ENCODE measurements at places on chromosomes 2 and 18.

DNA sequence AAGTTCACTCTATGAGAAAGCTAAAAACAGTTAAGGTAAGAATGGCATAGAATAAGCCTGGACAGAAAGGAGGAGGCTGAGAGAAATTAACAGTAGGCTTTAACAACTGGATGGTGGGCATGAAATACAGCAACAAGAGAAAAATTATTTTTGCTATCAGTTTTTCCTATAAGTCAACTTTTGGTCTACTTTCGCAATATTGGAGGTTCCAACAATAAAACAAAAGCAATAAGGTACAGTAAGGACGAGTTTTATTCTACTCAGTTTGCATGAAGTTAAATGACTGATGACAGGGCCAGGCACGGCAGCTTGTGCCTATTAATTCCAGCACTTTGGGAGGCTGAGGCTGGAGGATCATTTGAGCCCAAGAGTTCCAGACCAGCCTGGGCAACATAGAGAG is 17.3 kb downstream of the RAB1A start:
- no peak for DNase-seq

GRCh38 chr2:146392186-146392585 is 1452.6 kb upstream of the ACVR2A start:
- DNase-seq = no peak

DNA sequence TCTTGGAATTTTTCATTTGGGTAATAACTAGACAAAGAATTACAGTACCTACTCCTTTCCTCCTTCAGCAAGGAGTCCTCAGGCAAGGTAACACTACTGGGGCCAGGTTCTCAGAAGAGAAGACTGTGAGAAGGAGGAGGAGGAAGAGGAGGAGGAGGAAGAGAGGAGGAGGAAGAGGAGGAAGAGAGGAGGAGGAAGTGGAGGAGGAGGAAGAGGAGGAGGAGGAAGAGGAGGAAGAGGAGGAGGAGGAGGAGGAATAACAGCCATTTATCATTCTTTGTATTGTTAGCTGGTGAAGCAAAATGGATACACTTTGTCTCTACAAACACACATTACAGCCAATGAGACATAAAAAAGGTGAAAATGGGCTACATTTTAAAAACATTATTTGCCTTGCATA is 32.9 kb upstream of the SLC25A52 start:
- no peak for DNase-seq

- no peak for DNase-seq
These were observed 89.9 kb upstream of the CDCA7 start for GRCh38 chr2:173264603-173265366.

DNA sequence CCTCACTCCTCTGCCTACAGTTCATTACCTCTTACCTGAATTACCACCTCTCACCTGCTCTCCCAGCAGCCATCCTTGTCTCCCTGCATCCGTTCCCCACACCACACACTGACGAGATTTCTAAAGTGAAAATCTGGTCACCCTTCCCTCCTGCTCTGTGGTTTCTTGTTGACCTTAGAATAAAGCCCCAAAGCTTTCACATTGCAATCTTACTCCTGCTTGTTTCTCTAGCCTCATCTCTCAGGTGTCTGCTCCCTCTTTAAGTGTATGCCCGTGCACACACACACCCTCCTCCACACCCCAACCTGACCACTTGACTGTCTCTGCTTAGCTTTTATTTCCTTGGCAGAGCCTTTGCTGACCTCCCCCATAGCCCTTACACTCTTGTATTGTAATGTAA is 122.0 kb upstream of the SKOR2 start:
- DNase-seq = no peak

GRCh38 chr2:12543978-12544558 is 172.7 kb upstream of the TRIB2 start:
- no peak for DNase-seq

DNA sequence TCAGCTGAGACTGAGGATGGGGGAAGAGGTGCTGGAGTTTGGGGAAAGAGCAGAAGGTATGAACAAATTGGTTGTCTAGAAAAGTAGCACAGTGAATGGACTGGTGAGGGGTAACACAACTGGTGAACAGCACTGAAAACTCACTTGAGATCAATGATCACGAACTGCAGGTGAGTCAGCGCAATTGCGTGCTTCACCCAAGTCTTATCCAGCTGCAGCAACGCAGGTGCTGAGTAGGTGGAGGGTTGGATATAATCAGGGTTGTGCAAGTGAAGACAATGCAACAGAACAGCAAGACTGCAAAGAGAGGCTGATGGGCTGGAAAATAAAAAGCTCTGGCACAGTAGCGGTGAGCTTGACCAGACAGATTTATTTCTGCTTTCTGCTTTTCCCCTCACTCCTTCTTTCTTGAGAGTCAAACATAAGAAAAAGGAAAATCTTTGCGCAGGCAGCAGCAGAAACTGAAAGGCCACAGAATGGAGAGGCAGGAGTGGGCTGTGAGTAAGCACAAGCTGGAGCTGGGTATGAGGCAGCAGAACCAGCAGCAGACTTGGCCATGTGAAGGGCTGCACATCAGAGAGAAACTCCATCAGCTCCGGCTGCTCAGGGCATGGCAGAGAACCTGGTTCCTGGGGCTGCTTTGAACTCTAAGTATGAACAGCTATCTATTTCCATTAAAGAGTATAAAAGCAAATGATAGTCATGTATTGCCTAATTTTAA is 99.4 kb upstream of the ARL5A start:
- DNase-seq = peak; percentile 16

DNA sequence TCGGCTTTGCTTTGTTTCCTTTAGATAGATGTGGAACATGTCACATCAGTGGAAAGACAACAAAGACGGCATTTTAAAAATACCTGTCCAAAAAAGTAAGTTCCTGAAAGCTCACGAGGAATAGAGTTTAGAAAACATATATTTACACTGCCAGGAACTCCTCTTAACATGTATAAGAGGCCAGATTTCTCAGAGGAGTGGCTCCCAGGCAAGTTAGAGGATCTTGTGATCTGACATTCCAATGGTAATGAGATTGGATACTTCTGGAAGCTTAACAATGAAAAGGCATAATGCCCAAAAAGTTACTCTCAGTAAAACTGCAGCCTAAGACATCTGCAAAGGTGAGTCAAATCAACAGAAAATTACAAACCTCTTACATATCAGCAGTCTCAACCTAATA is 77.1 kb downstream of the CYRIA start:
- no peak for DNase-seq

GRCh38 chr2:43241558-43241957 is 15.2 kb upstream of the ZFP36L2 start:
- no peak for DNase-seq

GRCh38 chr2:48540237-48540935 is 10.4 kb downstream of the STON1 start:
- DNase-seq = no peak

DNA sequence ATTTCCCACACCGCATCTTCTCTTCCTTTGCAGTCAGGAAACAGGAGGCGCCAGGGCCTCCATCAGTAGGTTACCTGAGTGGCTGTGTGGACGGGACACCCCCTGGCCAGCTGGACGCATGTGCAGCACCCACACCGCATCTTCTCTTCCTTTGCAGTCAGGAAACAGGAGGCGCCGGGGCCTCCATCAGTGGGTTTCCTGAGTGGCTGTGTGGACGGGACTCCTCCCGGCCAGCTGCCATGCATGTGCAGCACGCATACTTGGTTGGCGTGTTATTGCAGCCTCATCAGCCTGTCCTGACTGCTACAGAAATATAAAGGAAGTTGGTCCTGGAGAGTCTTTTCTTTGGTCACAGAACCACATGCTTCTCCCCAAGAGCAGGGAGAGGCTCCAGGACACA is 74.6 kb downstream of the DCDC2C start:
- DNase-seq = no peak

DNA sequence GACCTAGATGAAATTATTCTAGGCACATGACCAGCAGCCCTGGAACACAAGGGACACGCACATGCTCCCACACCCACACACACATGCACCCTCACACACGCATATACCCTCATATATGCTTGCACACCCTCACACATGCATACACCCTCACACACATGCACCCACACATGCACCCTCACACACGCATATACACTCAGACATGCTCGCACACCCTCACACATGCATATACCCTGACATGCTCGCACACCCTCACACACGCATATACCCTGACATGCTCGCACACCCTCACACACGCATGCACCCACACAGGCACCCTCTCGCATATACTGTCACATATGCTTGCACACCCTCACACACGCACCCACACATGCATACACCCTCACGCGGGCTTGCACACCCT is 61.8 kb downstream of the PARD6G start:
- no peak for DNase-seq

GRCh38 chr2:17753803-17754663 is at the start of the genes GEN1 and SMC6:
GEN1 (plus strand) TSS chr2:17754138; CDS start chr2:17759944, 5,806 bp downstream.
SMC6 (minus strand) TSS chr2:17753810; CDS start chr2:17745946, 7,864 bp downstream.
- peak; percentile 90 for DNase-seq

GRCh38 chr2:181111059-181111458 is 130.7 kb downstream of the UBE2E3 start:
- DNase-seq = no peak

GRCh38 chr2:62379566-62379965 is 126.4 kb downstream of the TMEM17 start:
- DNase-seq = no peak

- peak; percentile 3 for DNase-seq
These were observed 187.5 kb upstream of the DTNA start for GRCh38 chr18:34522603-34523002.

DNA sequence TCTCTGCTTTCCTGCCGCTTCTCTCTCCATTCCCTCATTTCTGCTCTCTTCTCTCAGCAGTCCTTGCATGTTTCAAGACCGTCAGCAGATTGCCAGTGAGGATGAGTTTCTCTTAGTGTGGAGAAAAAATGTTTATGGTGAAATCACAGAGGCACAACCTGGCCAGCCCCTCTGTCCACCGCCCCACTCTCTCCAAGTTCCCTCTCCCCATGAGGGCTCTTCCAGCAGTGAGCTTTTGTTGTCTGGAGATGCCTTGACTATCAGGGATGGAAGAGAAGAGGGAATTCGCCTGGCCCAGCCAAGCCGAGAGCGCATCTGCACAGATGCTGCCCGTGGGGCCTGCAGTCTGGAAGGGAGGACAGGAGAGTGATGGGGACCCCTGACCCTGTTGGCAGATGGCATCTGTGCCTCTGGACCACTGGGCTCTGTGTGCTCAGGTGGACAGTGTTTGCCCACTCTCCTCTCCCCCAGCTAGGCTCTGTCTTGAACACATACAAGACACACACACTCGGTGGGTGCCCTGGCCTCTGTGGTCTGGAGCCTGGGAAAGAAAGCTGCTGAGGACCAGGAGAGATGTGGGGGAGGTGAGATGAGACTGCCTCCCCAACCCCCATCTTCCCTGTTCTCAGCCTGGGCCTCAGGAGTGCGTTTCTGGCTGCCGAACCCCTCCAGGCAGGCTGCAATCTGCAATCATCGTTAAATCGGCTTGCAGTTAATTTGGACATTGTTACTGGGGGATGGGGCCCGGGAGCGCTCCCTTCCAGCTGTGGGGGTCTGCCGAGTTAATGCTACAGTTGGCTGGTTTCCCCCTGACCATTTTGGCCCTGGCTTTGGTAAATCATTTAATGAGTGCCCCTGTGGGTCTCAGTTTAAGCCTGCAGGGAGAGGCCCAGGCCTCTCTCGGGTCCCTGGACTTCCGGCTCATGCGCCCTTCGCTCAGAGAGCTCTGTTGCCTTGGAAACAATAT is 4.5 kb downstream of the ITM2C start:
- no peak for DNase-seq

- DNase-seq = no peak
These were observed 8.4 kb downstream of the ST8SIA5 start for GRCh38 chr18:46748466-46748865.

- no peak for DNase-seq
These were observed 153.5 kb downstream of the PRPF40A start for GRCh38 chr2:152563764-152564163.

DNA sequence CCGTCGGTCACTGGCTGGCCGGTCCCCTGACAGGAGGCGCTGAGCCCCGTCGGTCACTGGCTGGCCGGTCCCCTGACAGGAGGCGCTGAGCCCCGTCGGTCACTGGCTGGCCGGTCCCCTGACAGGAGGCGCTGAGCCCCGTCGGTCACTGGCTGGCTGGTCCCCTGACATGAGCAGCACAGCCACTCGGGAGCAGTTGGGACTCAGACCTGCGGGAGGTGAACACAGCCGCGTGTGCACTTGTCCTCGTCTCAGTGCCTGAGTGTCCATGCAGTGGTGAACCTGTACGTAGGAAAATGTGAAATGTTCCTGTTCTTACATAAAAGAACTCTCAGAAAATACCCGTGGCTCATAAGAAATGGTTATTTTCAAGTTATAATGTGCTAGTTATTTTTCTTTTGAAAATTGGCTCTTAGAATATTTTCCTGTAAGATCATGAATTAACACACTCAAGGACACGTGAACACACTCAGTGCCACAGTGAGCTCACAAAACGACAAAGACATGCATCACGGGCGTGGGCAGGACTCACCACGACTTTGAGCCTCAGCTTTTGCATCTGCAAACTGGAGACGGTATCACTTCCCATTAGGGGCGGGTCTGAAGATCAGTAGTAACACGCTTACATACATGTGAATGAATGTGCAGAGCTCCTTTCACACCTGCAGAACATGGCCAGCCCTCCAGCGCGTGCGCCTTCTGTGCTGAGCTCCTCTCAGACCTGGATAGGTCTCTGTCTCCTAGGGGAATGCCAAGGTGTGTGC is 21.1 kb upstream of the NFATC1 start:
- DNase-seq = no peak

GRCh38 chr2:179555691-179556283 is 291.2 kb upstream of the SESTD1 start:
- DNase-seq = no peak

DNA sequence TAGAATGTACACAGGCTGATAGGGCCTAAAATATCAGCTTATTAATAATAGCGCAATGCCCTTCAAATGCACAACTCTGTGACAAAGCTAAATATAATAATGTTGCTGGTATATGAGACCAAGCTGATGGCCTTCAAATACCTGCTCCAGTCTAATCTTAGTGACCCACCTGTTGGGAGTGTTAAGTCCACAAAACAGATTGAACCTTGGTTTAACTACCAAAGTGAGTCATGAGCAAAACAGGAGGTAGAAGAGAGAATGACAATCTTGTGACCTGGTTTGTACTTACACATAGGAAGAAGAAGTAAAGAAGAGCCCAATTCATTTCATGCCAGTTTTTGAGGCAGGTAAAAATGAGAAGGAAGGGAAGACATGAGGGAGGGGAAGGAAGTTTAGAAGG is 295.0 kb downstream of the NR4A2 start:
- DNase-seq = no peak

- DNase-seq = no peak
These were observed 144.6 kb upstream of the ASB18 start for GRCh38 chr2:236408786-236409185.

- no peak for DNase-seq
These were observed 82.8 kb downstream of the NRP2 start for GRCh38 chr2:205765151-205765550.

DNA sequence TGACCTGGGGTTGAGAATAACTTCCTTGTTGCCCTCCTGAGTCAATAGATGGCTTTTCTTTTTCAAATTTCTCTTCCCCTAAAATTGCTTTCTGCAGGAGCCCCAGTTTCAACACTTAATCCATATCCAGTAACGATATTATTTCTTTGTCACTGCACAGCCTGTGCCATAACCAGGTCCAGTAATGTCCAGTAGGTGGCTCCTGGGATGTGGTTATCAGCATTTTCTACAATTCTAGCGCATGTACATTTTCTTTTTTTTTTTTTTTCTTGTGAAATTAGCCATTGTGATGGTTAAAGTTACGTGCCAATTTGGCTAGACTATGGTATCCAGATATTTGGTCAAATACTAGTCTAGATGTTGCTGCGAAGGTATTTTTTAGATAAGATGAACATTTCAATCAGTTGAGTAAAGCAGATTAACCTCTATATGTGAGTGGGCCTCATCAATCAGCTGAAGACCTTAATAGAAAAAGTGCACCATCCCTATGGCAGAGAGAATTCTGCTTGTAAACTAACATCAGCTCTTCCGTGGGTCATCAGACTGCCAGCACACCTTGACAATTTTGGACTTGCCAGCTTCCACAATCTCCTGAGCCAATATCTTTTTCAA is 72.9 kb upstream of the SCG2 start:
- no peak for DNase-seq

Measured in hypothalamus (tissue), 51 donors.